ENCODE measurements at places on chromosomes 1 and 21. TPM values are rescaled to one million over a fixed set of nuclear protein-coding genes. Genes with fewer than 3 reads are reported as not detected.

GRCh38 chr21:26652854-26653253 lies 79.8 kb upstream of the CYYR1 start:
- H3K27ac ChIP-seq, result no peak overlapping the region
- no peak overlapping the region for H3K4me3 ChIP-seq

GRCh38 chr1:226965581-226966440 lies 25.7 kb downstream of the COQ8A start:
- no peak overlapping the region for H3K4me3 ChIP-seq
- H3K27ac ChIP-seq, result no peak overlapping the region
- DNase-seq, result no peak
- H3K27me3 ChIP-seq, result no peaks in the 10 kb centered on the region
- no peaks in the 10 kb centered on the region for H3K4me1 ChIP-seq

- no peaks in the 10 kb centered on the region for H3K4me1 ChIP-seq
- H3K36me3 ChIP-seq, result no peaks in the 10 kb centered on the region
- no peak overlapping the region for H3K4me3 ChIP-seq
- DNase-seq, result no peak
- peaks cover 8% of the 10 kb centered on the region for H3K27me3 ChIP-seq
These were observed 78.6 kb upstream of the CSF3R start for GRCh38 chr1:36561361-36561724.

GRCh38 chr1:7644086-7644485 lies 127.0 kb upstream of the VAMP3 start:
- no peaks in the 10 kb centered on the region for H3K27me3 ChIP-seq
- no peaks in the 10 kb centered on the region for H3K4me1 ChIP-seq
- H3K4me3 ChIP-seq, result no peak overlapping the region

C1orf146 gene
- not detected for total RNA-seq

DNA sequence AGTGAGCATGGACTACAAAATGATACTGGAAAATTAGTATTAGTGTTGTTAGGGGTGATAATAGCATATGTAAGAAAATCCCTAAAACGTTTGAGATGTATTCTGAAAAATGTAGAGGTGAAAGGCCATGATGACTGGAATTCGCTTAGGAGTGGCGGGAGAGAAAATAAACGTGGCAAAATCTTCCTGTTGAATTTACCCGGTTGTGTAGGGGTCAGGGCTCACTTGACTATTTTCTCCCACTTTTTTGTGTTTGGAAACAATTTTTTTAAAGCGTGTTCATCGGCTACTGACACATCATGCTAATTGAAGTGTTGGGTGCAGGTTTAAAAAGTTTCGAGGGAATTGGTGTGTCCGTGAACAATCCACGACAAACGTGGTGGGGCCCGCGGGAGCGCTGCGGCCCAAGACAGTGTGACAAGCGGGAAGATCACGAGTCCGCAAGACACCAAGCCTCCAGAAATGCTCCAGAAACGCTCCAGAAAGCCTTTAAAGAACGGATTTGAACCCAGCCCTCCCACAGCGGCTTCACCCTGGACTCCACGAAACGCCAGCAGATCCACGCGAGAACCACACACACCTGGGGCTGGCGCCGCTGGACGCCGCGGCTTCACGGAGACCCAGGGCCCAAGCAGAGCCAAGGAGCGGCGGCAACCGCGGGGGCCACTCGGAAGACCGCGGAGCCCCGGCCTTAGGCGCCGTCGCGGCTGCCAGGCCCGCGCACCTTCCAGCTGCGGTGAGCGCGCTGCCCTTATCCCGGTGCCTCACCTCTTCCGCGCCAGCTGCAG lies 573 bp downstream of the PSMG1 start:
- H3K4me3 ChIP-seq, result peak overlapping the region; percentile 99
- peak overlapping the region; percentile 98 for H3K27ac ChIP-seq
- H3K27me3 ChIP-seq, result no peaks in the 10 kb centered on the region
- peaks cover 26% of the 10 kb centered on the region for H3K36me3 ChIP-seq
- peaks cover 41% of the 10 kb centered on the region for H3K4me1 ChIP-seq

DNA sequence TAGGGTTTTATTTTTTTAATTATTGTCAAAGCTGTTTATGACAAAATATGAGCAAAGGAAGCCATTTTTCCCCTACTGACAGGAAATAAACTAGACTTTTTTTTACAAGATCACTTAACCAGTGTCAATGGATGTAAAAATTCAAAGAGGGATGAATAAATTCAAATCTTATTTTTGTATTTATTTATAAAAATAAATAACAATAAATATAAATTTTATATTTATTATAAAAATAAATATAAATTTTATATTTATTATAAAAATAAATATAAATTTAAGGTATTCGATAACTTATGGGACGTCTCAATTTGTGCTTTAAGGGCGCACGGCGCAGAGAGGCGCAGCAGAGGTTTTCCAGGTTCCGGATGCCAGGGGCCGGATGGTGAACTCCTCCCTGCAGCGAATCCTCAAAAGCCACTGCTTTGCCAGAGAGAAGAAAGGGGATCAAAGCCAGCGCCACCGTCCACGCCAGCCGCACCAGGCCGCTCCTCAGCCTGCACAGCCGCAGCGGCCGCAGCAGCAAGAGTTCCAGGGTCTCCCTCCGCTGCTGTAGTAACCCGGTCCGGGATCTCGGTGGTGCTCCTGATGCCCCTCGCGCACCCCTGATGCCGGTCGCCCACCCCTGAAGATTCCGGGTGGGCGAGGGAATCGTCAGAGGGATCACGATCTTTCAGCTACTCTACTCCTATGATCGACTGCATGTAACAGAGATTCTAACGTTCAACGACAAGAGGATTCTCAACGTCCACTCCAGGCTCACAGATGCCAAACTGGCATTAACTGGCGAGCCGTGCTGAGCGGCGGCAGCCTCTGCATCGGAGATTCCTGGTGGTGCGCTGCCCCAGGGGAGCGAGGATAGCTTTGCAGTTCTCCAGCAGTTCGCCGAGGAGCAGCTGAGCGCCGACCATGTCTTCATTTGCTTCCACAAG lies 28.5 kb upstream of the RLF start:
- H3K4me1 ChIP-seq, result peaks cover 4% of the 10 kb centered on the region
- DNase-seq, result no peak
- H3K27me3 ChIP-seq, result peaks cover 5% of the 10 kb centered on the region
- H3K27ac ChIP-seq, result no peak overlapping the region
- H3K4me3 ChIP-seq, result no peak overlapping the region

DNA sequence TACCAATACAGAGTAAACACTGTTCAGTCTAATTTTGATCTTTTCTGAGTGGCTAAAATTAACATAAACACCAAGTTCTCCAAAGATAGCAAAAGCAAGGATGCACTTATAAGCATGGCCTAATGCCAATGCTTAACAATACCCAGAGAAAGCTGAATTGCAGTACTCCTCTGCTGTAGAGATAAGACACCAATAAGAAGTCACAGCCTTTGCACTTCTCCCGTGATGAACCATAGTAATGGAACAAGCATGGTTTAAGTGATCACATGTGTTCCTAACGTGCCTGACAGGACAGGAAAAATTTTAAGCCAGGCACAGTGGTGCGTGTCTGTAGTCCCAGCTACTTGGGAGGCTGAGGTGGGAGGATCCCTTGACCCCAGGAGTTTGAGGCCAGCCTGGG lies 5.6 kb downstream of the PRDX1 start:
- H3K27ac ChIP-seq, result no peak overlapping the region
- no peak overlapping the region for H3K4me3 ChIP-seq
- no peak for DNase-seq

GRCh38 chr1:28297826-28298225 lies 31.0 kb upstream of the MED18 start:
- H3K27me3 ChIP-seq, result peaks cover 31% of the 10 kb centered on the region
- H3K27ac ChIP-seq, result peak overlapping the region; percentile 29
- peak; percentile 79 for DNase-seq

SMIM1 gene
- total RNA-seq, result not detected

GRCh38 chr1:6509919-6510291 lies 18.4 kb upstream of the PLEKHG5 start:
- no peaks in the 10 kb centered on the region for H3K36me3 ChIP-seq
- no peak overlapping the region for H3K27ac ChIP-seq
- no peaks in the 10 kb centered on the region for H3K4me1 ChIP-seq

PCAT6 gene
- total RNA-seq, result 0.58 TPM

DNA sequence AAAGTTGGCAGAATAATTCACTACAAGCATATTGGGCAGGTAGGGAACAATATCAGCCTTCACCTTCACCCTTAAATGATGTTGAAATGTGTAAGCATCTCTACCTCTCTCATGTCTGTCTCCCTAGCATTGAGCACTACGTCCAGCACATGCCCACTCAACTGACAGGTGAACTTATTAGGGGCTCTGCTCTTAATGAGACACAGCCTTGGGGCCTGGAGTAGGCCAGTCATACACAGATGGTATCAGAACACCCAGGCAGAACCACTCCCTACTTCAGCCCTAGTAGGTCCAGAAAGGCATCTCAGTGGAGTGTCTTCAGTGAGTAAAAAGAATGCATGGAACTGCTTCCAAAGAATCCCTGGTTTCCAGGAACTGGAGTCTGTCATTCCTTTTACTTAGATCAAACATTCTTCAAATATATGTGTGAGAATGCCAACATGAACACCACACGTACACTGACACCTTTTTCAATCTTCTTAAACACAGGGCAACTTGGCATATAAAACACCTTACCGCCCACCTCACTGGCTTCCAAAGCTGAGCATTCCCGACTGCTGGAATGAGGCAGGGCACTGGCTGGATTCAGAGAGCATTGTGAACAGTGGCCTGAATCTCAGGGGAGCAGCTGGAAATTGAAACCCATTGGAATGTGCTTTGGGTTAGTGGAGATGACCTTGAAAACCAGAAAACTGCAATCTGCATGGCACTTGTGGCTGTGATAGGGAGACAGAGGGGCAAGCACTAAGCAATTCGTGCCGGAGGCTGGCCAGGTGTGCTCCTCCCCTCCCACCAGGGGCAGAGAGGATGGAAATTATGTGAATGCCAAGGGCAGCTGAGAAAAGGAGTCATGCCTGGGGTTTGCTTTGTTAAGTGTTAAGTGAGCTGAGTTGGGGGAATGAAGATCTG lies 24.2 kb upstream of the HSD3B1 start:
- H3K27ac ChIP-seq, result no peak overlapping the region
- no peak overlapping the region for H3K4me3 ChIP-seq
- H3K27me3 ChIP-seq, result peaks cover 6% of the 10 kb centered on the region
- H3K4me1 ChIP-seq, result no peaks in the 10 kb centered on the region

GRCh38 chr1:197692965-197693364 lies 82.3 kb downstream of the DENND1B start:
- H3K4me3 ChIP-seq, result no peak overlapping the region
- no peaks in the 10 kb centered on the region for H3K4me1 ChIP-seq
- H3K36me3 ChIP-seq, result peaks cover 31% of the 10 kb centered on the region
- no peak overlapping the region for H3K27ac ChIP-seq

KRTAP19-3 gene
- not detected for total RNA-seq

TMEM61 gene
- not detected for total RNA-seq

DNA sequence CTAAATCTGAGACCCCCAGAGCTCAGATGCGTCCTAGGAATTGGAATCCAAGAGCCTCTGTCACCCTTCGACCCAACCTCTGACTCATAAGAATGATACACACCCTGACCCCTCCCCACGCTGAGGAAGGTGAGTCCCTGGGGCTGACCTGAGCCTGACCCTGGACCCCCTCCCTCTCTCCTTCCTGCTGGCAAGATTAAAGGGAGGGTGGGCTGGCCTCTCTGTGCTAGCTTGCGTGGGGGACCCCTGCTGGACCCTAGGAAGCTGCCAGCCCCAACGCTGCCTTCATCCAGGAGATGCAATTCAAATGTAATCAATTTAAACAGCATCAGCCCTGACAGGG lies 627 bp downstream of the PLEKHA6 start:
- no peaks in the 10 kb centered on the region for H3K36me3 ChIP-seq
- peaks cover 16% of the 10 kb centered on the region for H3K27me3 ChIP-seq
- no peak overlapping the region for H3K27ac ChIP-seq

DNA sequence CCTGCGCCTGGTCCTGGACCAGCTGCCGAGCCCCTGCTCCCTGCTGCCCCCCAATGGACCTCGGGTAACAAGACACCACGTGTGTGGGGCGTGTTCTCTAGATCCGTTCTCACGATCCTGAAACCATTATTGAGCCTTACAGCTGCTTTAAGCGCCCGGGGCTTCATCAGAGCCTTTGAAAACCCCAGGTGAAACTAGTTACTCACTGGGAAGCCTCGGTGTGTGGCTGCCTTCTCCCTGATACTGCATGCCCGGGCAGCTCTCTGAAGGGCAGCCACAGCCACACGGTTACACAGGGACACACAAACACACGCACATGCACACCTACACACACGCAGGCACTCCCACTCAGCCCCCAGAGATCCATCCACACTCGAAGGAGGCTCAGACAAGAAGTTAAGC lies 5.3 kb downstream of the HES2 start:
- no peak overlapping the region for H3K4me3 ChIP-seq
- H3K27ac ChIP-seq, result no peak overlapping the region
- peak; percentile 65 for DNase-seq
- no peaks in the 10 kb centered on the region for H3K36me3 ChIP-seq
- peaks cover 64% of the 10 kb centered on the region for H3K27me3 ChIP-seq

ITLN2 gene
- total RNA-seq, result not detected

GRCh38 chr1:17539118-17539476 lies 401 bp upstream of the ARHGEF10L start:
- H3K4me3 ChIP-seq, result no peak overlapping the region
- no peaks in the 10 kb centered on the region for H3K36me3 ChIP-seq
- peaks cover 38% of the 10 kb centered on the region for H3K27me3 ChIP-seq
- no peaks in the 10 kb centered on the region for H3K4me1 ChIP-seq

All from activated CD8-positive, alpha-beta memory T cell treated with anti-CD3 and anti-CD28 coated beads, Interleukin-2, amount 10 ng/mL, durations not matched to agents 7 days and 5 days (primary cell).